ENCODE measurements at places on chromosomes 1 and 21. TPM values are rescaled to one million over a fixed set of nuclear protein-coding genes. Genes with fewer than 3 reads are reported as not detected.

DNA sequence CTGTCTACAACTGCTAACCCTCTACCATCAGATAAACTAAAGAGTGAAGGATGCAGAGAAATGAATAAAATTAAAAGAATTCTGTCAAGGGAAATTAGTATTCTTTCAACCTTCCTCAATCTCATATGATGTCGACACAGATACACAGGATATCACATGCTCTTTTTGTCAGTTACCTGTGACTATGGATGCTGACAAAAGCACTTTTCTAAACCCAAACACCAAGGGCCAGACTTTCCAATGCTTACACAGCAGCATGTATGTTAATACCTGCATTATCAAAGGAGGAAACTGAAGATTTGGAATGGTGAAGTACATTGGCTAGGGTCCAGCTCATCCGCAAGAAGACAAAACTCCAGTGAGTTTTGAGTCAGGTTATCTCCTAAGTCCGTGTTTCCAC lies 294.0 kb downstream of the SMYD3 start:
- DNase-seq: no peak

- no peak for DNase-seq
Measured at GRCh38 chr1:221448585-221449175, 293.2 kb downstream of the DUSP10 start.

- DNase-seq: no peak
Measured at GRCh38 chr1:29909962-29910361, 673.6 kb downstream of the PTPRU start.

GRCh38 chr1:216805953-216806352 lies 82.7 kb upstream of the ESRRG start:
- no peak for DNase-seq

GRCh38 chr21:29264721-29265120 lies 34.0 kb upstream of the BACH1 start:
- no peak for DNase-seq

GRCh38 chr1:18249631-18250030 lies 142.0 kb downstream of the IGSF21 start:
- no peak for DNase-seq

GRCh38 chr1:25615563-25616094 lies 962 bp upstream of the MAN1C1 start:
- no peak for DNase-seq

DNA sequence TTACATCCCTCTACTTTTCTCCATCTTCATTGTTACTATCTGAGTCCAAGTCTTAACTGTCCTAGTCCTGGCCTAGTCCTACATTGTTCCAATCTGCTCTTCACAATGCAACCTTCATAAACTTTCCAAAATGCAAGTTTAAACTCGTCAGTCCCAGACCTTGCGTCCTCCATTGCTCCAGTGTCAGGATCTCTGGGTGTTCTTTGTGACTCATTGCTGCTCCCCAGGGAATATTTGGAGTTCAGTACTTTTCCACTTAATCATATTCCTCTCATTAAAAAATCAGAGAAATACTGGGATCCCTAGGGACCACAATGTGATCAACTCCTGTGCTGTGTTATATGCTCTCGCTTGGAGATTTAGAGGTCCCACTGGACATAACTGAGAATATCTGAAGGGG lies 18.0 kb upstream of the KPRP start:
- peak; percentile 71 for DNase-seq

DNA sequence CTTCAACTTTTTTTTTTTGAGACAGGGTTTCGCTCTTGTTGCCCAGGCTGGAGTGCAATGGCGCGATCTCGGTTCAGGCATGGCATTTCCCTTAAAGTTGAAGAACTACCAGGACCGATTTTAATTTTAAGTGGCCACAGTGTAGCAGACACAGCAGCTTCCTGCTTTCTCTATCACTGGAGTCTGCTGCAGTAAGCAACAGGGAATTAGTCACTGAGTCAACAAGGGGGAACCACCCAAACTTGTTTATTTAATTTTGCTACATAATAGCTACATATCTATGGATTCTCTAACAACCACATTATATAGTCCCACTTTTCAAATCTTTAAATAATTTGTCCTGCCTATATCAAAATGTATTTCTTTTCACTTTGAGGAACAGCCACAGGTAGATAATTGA lies 12.5 kb upstream of the TNNI3K start:
- no peak for DNase-seq

GRCh38 chr1:243841507-243841906 lies 8.5 kb downstream of the AKT3 start:
- no peak for DNase-seq

- no peak for DNase-seq
Measured at GRCh38 chr1:93990010-93990409, 80.8 kb upstream of the GCLM start.

- no peak for DNase-seq
Measured at GRCh38 chr1:110125810-110126209, 13.6 kb downstream of the UBL4B start.

- no peak for DNase-seq
Measured at GRCh38 chr1:207500306-207500705, 4.3 kb downstream of the CR1 start.

- no peak for DNase-seq
Measured at GRCh38 chr1:182507685-182508084, 57.7 kb downstream of the RGSL1 start.

- DNase-seq: no peak
Measured at GRCh38 chr1:70487459-70487815, 76.4 kb downstream of the CTH start.

- peak; percentile 71 for DNase-seq
Measured at GRCh38 chr1:115705085-115705951, 63.2 kb downstream of the CASQ2 start.

DNA sequence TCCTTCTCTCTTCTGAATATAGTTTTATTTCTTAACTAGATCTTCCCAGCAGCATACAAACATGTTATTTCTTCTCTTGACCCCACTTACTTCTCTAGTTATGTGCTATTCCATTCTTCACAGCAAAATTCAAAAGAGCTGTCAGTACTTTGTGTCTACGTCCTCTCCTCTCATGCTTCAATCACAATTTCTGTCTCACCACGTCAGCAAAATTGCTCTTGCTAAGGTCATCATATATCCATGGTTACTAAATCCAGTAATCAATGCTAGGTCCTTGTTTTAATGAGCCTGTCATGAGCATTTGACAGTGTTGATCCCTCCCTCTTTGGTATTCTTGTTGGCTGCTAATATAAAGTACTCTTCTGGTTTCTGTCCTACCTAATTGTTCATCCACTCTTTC lies 214.2 kb downstream of the DENND1B start:
- no peak for DNase-seq

GRCh38 chr1:224884361-224884801 lies 45.1 kb upstream of the DNAH14 start:
- DNase-seq: no peak

GRCh38 chr1:245686006-245686405 lies 531.2 kb downstream of the KIF26B start:
- DNase-seq: no peak

DNA sequence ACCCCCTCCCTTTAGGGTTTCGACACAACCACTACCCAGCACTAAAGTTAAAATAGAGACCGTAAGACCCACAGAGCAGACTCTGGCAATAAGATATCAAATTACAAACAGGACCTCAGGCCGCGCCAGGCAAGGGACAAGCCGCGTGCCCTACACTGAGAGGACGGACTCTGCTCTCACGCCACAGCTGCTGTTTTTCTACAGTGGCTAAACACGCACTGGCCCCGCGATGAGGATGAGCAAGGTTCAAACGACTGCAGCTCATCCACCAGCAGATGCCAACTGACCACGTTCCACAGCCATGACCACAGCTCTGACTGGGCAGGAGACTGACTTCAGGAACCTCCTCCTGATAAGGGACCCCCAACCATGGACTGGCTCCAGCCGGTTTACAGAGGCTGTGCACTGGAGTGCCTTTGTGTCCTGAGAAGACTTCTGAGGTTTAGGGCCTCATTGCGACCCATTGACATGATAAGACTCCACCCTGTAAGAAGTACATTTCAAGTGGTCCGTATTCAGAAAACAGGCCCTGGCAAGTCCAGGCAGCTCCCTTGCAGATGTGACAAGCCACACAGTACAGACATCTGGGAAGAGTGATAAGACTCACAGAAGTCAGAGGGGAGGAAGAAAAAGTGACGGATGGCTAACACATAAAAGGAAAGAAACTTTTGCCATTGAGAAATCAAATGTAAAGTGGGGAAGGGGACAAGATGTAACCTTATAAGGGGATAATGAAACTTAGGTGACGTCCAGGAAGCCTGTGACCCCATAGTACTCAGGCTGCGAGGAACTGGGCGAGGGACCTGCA lies 1.5 kb upstream of the KRTAP10-6 start:
- no peak for DNase-seq

DNA sequence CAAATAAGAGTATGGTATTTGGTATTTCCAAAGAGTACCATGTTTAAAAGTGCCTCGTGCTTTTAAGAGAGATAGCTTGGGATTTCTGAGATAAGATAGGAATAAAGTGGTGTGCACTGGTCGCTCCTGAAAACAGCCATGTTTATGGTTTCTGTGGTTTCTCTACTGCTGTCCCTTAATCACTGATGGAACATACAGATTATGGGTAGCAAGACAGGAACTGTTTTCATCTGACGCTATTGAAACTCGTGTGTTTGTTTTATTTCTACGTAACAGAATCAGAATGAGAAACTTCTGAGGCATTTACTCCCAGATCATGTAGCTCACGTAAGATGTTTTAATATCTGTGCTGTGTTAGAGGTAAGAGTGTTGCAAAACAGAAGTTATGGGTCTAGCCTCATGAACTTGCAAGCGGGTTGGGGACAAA lies 126.0 kb downstream of the KIAA0319L start:
- no peak for DNase-seq

DNA sequence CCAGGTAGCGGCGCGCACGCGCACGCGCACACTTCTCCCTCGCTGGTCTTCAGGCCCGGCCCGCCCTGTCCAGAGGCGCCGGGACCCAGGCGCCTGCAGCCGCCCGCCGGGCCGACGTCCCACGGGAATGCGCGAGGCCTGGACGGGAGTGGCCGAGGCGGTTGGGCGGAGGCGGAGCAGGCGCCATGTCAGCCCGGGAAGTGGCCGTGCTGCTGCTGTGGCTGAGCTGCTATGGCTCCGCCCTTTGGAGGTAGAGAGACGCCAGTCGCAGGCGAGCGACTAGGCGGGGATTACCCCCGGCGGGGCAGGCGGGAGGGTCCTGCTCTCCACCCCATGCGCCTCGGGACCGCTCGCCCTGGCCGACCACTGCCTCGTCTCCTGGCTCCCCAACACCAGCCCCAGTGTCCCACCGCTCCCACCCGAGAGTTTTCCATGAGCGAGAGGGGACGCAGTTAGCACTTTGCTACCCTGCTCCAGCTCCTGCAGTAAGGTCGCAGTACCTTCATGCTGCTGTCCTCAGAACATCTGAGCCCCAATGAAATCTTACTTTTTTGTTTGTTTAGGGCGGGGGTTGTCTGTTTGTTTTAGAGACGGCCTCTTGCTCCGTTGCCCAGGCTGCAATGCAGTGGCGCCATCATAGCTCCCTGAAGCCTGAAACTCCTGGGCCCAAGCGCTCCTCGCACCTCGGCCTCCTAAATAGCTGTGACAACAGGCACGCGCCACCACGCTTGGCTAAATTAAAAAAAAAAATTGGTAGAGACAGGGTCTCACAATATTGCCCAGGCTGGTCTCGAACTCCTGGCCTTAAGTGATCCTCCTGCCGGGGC lies at the start of gene CATSPERE:
CATSPERE (plus strand) TSS at position 29 of the 827 bp plus-strand sequence; CDS start at position 186, 157 bp downstream.
- peak; percentile 47 for DNase-seq

DNA sequence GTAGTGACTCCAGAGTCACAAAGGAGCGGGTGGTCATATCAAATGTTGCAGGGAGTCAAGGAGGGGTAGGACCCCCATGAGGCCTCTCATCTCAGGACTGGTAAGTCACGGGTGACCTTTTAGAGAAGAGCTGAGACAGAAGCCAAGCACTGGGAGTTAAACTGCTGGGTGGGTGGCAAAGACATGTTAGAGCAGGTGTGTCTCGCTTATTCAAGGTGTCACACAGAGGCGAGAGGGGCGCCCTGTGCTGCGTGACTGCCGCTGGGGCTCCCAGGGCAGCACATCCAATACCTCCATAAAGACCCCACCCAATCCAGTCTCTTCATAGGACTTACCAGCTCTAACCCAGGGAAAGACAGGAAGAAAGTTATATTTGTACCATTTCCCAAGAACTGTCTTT lies 15.2 kb downstream of the CASQ2 start:
- no peak for DNase-seq

- DNase-seq: no peak
Measured at GRCh38 chr1:37884145-37884544, 24.8 kb upstream of the MTF1 start.

DNA sequence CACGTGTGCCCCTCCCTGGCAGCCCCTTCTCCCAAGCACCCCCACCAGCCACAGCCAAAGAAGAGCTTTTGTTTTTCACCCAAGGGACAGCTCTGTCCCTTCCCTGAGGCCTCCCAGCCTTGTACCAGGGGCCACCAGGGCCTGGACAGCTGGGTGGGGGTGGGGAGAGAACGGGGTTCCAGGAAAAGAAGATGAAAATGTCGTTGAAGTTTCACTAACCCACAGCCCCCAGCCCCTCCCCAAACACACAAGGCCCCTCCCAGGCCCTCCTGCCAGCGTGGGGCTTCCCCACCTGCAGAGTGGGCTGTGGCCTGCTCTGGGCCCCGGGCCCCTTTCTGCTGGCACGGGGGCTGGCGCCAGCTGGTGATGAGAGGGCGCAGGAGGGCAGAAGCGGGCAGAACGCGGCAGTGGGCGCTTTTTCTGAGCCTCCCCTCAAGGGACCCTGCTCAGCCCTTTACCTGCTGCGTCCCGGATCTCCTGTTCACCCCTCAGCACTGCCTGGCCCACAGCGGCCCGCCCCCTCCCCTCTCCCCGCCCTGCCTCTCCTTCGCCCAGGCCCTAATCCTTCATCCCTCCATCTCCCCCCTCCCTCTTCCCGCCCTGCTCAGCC lies 5.5 kb upstream of the ANKRD65 start:
- no peak for DNase-seq

- DNase-seq: peak; percentile 54
Measured at GRCh38 chr1:13965770-13966398, 265.9 kb downstream of the PRDM2 start.

Gene ARHGEF10L
- total RNA-seq: 4.7 TPM

Gene SLC30A2
- total RNA-seq: not detected

Gene PAQR6
- total RNA-seq: 1.2 TPM

Gene EDEM3
- total RNA-seq: 19.7 TPM

Gene BRDT
- not detected for total RNA-seq

Gene LEFTY1
- total RNA-seq: not detected

Gene CLCNKB
- not detected for total RNA-seq

Gene PSEN2
- 10.2 TPM for total RNA-seq

Gene CD52
- total RNA-seq: not detected

Gene LRRC38
- total RNA-seq: not detected

Gene MROH9
- total RNA-seq: not detected
